Foreskin keratinocyte (primary cell): ENCODE measurements at places on chromosomes 16 and 17. TPM values are rescaled to one million over a fixed set of nuclear protein-coding genes. Genes with fewer than 3 reads are reported as not detected.

CLEC3A gene
- total RNA-seq: not detected in 2 replicates

CLEC19A gene
- not detected in 2 replicates for total RNA-seq

NPIPA2 gene
- 0.75 TPM in 1 of 2 replicates, not detected in the other for total RNA-seq

TUBG2 gene
- 15.7 and 18.0 TPM in 2 replicates for total RNA-seq

TMEM220 gene
- 1.2 and 1.3 TPM in 2 replicates for total RNA-seq

KRT33A gene
- total RNA-seq: not detected in 2 replicates

MMP25 gene
- total RNA-seq: 0.35 and 1.8 TPM in 2 replicates

PIRT gene
- total RNA-seq: not detected in 2 replicates

TSPOAP1 gene
- 0.37 and 0.74 TPM in 2 replicates for total RNA-seq

SPNS3 gene
- not detected in 2 replicates for total RNA-seq

SPN gene
- total RNA-seq: not detected in 2 replicates

CCL1 gene
- not detected in 2 replicates for total RNA-seq

MYH13 gene
- total RNA-seq: not detected in 2 replicates

SLC35B1 gene
- 65.8 and 75.4 TPM in 2 replicates for total RNA-seq

CDRT15L2 gene
- total RNA-seq: not detected in 2 replicates

MMP28 gene
- 4.1 and 4.5 TPM in 2 replicates for total RNA-seq

ATP2A3 gene
- 0.28 and 0.68 TPM in 2 replicates for total RNA-seq

KRT33B gene
- total RNA-seq: 0.31 and 0.60 TPM in 2 replicates

SBK1 gene
- 0.10 and 0.14 TPM in 2 replicates for total RNA-seq

GPR142 gene
- not detected in 2 replicates for total RNA-seq

RABEP1 gene
- total RNA-seq: 37.9 and 41.5 TPM in 2 replicates

ABR gene
- total RNA-seq: 41.3 and 60.1 TPM in 2 replicates

PDILT gene
- not detected in 2 replicates for total RNA-seq

TPSD1 gene
- total RNA-seq: not detected in 2 replicates

CFAP97D1 gene
- total RNA-seq: not detected in 2 replicates

GPR139 gene
- total RNA-seq: not detected in 2 replicates

GGA3 gene
- 19.1 and 20.7 TPM in 2 replicates for total RNA-seq

CFAP52 gene
- total RNA-seq: not detected in 2 replicates

PLLP gene
- 20.9 and 26.8 TPM in 2 replicates for total RNA-seq

SPIRE2 gene
- total RNA-seq: 2.2 and 2.6 TPM in 2 replicates

NMRAL1 gene
- total RNA-seq: 75.5 and 75.9 TPM in 2 replicates

G6PC3 gene
- 37.7 and 42.5 TPM in 2 replicates for total RNA-seq

MYH3 gene
- total RNA-seq: 0.67 and 1.2 TPM in 2 replicates

C16orf96 gene
- total RNA-seq: not detected in 2 replicates

AATF gene
- 57.3 and 57.9 TPM in 2 replicates for total RNA-seq

KRTAP3-2 gene
- not detected in 2 replicates for total RNA-seq

PIMREG gene
- total RNA-seq: 18.2 and 28.7 TPM in 2 replicates

MLST8 gene
- 21.8 and 29.2 TPM in 2 replicates for total RNA-seq
